ENCODE measurements at places on chromosomes 1 and 21. TPM values are rescaled to one million over a fixed set of nuclear protein-coding genes. Genes with fewer than 3 reads are reported as not detected.

DNA sequence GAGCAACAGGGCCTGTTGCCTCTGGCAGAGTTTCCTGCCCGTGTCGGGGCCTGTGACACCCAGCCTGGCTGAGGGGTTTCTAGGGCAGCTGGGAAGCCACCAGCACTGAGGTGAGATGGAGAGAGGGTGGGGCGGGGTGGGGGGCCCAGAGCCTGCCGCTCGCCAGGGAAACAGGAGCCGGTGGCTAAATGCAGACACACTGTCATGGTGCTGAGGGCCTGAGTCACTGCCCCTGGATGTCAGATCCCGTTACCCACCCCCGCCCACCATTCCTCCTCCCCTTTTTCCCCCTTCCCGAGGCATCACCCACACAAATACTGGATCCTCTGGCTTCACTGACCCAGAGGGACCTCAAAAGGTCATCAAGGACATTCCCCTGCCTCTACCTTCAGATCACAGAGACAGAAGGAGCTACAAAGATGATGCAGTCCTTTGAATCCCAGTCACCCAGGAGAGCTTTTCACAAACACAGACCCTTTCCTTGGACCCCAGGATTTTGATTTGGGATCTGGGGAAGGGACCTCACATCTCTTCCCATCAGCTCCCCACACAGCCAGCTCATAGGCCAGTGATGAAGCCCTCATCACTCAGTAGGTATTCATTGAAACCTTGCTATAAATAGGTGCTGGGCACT is 1.9 kb upstream of the HSPB7 start:
- DNase-seq = no peak

- DNase-seq = no peak
These were observed 5.3 kb upstream of the CELSR2 start for GRCh38 chr1:109243860-109244552.

Gene GUCA2B
- not detected for total RNA-seq

GRCh38 chr21:45623436-45623835 is 20.1 kb upstream of the PCBP3 start:
- DNase-seq = no peak

DNA sequence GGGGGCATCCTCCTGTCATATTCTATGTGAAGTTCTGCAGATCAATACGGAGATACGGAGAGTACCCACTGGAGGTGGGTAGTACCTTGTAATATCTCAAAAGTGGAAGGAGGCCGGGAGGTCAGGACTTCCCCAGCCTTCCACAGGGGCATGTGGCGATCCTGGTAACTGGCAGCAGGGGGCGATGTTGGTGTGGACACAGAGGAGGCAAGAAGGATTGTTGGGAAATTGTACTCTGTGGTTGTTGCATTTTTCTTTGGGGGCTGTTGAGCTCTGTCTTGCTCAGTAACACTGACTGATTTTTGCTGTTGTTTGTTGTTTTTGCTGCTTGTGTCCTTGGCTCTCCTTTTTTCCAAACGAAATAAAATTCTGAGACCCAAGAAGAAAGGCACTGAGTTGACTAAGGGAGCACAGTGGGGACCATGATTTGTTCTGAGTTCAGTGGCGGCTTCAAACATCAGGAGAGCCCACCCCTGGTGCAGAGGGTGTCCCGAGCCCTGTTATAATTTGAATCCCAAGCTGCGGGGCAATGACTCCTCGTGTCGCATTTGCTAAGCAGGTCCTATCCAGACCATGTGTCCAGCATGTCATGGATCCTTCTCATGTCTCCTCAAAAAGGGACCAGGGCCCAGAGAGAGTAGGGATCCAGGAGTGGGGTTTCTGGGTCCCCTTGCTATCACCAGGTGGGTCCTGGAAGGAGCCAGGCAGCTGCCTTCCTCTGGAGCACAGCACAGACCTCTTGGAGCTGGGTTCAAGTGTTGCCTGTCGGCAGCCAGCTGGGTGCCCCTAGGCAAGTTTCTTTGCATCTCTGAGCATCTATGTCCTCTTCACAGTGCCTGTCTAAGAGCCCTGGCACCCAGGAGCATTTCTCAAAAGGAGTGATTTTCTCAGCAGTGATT is 22.8 kb downstream of the LHX4 start:
- no peak for DNase-seq

GRCh38 chr1:153553096-153553495 is 4.0 kb upstream of the S100A3 start:
- DNase-seq = no peak
